GM18507 (cell line): ENCODE measurements at places on chromosomes 1 and 21.

- DNase-seq: no peak
Measured at GRCh38 chr1:34303218-34303617, 126.5 kb downstream of the C1orf94 start.

DNA sequence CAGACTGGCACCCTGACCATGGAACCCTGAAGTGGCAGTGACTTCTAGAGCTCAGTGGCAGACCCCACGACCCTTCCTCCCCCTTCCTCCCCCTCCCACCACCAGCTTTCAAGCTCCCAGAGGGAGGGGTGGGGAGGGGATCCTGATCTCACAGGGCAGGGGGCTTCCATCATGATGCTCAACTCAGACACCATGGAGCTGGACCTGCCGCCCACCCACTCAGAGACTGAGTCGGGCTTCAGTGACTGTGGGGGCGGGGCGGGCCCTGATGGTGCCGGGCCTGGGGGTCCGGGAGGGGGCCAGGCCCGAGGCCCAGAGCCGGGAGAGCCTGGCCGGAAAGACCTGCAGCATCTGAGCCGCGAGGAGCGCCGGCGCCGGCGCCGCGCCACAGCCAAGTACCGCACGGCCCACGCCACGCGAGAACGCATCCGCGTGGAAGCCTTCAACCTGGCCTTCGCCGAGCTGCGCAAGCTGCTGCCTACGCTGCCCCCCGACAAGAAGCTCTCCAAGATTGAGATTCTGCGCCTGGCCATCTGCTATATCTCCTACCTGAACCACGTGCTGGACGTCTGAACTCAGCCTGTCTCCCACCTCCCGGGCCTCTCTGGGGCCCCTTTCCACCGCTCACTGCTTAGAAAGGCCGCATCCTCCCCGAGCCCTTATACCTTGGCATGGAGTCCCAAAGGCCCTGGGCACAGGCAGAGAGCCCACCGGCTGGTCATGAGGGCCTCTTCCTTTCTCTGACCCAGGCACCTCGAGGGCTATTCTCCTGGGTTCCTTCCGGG, 3.9 kb downstream of the NHLH1 start:
- DNase-seq: no peak

DNA sequence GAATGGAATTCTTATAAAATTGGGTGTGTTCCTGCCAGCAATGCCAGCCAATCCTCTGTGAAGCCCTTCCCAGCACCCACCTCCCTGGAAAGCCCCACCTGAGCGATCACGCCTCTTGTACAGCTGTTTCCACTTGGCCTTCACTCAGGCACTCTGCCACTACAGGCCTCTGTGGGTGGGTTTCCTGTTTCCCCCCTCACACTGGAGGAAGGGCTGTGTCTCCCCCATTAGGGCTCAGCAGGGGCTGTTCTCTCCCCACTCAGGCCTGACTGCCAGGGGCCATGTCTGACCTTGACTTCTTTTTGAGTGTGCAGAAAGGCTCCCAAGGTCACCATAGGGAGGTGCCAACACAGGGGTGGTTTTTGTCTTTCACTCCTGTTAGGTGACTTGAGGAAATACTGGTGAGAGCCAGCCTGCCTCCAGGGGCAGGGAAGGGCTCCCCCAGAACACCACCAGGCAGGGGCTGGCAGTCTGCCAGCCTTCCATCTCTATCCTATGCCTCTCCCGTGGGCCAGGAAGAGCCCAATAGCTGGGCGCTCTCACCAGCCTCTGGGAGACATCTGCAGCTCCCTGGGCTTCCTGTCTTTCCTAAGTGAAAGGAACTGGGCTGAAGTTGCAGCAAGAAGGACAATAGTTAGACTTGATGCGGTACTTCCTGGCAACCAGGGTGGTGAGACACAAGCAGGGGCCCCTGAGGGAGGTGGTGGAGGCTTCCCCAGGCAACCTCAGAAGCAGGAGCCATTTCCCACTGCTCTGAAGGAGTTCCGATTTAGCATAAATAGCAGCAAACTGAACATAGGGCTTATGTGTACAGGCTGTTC, 49.1 kb downstream of the ELK4 start:
- DNase-seq: no peak

- DNase-seq: no peak
Measured at GRCh38 chr1:75582725-75583261, 28.1 kb downstream of the SLC44A5 start.

- no peak for DNase-seq
Measured at GRCh38 chr1:85629532-85629920, 49.0 kb downstream of the CCN1 start.

DNA sequence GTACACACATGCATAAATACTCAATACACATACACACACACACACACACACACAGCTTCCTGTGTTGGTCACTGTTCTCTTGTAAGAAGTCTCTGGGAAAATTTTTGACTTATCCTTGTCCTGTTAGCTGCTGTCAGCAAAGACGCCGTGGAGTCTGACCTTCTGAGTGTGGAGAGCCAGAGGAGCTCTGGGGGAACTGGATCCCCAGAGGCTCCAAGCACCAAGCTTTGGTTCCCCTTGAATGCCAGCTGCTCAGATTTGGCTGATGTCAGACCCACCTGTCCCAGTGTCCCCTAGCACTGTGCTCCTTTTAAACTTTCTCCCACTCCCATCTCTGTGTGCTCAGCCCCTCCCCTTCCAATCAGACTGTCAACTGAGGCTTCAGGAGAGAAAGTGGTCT, 319.1 kb downstream of the CAMTA1 start:
- no peak for DNase-seq

DNA sequence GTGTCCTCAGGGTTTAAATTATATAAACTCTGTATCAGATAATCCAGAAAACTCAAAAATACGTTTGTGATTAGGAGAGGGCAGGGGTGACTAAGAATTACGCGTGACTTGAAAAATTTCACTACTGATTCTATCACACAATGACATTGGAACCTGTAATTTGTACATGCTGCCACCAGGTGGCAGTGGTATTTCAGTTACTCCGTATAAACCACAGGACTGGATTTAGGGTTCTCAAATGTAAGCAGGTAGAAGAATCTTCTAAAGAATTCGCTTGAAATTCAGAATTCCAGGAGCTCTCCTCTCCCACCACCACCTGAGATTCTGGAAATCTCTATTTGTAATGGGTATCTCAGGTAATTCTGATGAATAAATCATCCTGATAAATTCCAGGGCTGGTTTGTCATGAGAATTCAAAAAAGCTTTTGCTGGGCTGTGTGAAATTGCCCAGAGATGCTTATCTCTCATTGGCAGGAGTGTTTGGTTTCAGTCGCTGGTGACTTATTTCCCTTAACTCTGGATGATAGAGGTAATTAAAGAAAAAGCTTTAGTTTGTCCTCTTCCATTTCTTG, 1.7 kb upstream of the KRTAP7-1 start:
- no peak for DNase-seq

DNA sequence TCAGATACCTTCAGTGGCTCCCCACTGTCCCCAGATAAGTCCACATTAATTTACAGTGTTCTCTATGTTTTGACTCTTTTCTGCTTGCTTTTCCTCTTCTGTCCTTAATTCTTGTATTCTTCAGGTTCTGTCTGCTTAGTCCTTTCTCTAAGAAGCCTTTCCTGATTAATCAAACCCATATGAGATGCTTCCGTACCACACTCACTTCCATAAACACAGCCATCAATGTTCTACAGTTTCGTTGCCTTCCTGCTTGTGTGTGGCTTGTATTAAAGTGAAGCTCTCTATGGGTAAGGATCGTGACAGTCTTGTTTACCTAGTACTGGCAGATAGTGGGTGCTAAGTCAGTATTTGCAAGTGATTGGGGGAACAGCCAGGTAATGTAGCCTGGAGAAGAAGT, 75.9 kb downstream of the PRDM2 start:
- no peak for DNase-seq

DNA sequence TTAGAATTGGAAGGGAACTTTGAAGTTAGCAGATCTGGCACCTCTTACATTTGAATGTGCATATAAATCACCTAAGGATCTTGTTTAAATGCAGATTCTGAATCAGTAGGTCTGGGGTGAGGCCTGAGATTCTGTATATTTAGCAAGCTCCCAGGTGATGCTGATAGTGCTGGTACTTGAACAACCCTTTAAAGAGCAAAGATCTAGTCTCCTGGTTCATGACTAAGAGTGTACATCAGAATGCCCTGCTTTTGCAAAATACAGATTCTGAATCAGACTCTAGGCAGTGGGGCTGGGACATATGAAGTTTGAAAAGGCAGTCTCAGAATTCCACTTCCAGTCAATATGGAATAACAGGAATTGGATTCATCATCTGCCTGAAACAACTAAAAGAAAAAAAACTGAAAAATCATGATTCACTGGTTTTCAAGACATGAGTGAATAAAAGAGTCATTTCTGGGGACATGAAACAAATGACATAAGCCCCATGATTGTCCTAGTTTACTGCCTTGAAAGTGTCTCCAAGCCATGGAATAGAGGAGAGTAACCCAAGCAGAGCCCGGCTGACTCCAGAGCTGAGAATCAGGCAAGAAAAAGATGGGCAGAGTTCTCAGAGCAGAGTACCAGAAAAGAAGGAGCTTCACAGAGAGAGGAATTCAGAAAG, 149.6 kb upstream of the SGIP1 start:
- DNase-seq: no peak

DNA sequence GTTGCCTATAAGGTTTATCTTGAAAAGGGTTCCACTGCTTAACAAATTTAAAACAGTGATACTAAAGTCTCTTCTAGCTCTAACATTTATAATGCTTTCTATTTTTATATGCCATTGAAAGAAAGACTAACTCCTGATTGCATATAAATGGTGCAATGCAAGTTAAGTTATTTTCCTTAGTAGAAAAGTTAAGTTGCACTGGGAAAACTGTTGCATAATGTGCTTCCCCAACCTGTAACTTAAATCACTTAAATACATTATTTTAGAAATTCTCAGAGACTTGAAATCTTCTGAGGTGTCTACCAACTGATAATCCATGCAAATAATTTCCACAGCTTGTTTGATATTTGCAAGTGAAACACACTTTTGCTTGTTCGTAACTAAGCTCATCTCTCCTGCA, 175.0 kb upstream of the HMCN1 start:
- no peak for DNase-seq

GRCh38 chr1:76105372-76105771, 30.8 kb downstream of the ST6GALNAC3 start:
- DNase-seq: no peak

DNA sequence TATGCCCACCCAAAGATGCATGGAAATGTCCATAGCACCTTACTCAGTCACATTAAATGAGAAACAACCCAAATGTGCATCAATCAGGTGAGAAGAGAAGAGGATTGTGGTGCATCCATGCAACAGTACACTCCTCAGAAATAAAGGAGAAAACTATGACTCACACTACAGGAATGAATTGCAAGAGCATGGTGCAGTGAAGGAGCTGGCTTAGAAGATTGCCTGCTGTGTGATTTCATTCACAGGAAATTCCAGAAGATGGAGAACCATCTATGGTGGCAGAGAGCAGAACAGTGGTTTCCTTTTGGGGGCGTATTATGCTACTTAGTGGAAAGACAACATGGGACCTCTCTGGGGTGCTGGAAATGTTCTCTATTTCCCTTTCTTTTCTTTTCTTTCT, 278.6 kb upstream of the AJAP1 start:
- DNase-seq: no peak

- no peak for DNase-seq
Measured at GRCh38 chr21:16406355-16406754, 676.6 kb downstream of the USP25 start.

GRCh38 chr1:223639331-223639749, 26.2 kb downstream of the CAPN8 start:
- no peak for DNase-seq

DNA sequence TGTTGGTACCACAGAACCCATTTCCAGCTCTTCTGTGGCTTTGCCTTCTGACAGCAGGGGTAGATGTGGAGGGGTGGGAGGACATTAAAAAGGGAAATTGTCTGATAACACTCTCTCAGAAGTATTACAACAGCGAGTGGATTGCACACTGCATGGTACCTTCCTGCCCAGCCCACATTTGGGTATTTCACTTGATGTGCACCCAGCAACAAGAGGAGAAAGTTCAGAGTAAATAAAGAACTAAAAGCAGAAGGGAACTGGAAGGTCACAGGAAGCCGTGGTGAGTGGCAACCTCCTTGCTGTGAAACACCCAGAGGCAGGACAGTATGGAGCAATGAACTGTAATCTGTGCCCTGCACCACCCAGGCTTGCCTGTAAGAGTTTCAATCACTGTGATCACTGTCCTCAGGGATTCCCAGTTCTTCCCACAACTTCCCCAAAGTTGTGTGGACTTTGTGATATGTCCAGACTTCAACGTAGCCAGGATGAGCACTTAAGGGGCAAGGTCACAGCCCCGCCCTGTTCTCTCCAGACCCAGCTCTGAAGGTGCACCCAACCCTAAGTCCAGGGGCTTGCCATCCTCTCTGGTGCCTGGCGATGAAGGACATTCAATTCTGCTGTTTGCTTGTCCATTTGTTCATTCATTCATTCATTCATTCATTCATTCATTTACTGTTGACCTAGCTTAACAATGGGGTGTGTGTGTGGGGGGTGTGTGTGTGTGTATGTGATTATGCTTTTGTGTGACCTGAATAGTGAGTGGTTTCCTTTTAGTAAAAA, 18.7 kb upstream of the F5 start:
- DNase-seq: no peak

GRCh38 chr1:105027838-105028471, 1278.3 kb downstream of the AMY1C start:
- DNase-seq: no peak

- no peak for DNase-seq
Measured at GRCh38 chr1:58999676-59000075, 215.8 kb upstream of the JUN start.

- no peak for DNase-seq
Measured at GRCh38 chr1:207217778-207218511, 103.5 kb upstream of the CD55 start.

DNA sequence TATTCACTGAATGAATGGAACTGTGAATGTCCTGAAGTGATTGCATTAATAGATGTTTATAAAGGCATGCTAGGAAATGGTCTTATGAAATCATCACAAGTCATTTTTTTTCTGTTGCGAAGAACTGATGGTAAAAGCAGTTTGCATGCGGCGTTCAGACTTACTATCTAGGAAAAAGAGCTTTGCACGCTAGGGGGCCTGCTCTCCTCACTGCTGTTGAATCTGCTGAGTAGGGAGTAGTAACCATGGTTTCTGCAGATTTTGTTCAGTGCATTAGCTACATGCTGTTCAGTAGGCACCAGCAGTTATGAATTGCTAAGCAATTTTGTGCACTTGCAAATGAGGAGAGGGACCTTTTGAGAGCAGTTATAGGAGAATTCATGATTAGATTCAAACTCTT, 57.9 kb downstream of the CENPF start:
- no peak for DNase-seq

GRCh38 chr1:192604979-192605620, 29.5 kb downstream of the RGS1 start:
- no peak for DNase-seq

DNA sequence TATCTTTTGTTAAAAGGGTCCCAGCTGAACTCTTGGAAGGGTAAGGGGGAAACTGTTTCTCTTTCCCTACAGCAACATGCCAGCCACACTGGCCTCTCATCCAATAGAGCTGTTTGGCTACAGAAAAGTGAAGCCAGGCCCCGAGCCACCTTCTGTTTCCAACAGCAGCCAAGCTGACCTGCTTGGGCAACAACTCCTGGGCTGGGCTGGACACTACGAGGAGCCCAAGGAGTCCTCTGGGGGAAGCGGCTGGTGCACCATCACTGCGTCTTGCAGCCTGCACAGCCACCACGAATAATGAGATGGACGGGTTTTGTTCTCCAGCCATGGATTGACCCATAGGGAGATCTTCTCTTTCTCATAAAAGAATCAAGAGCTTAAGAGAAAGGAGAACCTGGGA, 624.9 kb downstream of the NPHP4 start:
- no peak for DNase-seq

GRCh38 chr1:25568834-25569596, 25.6 kb downstream of the LDLRAP1 start:
- no peak for DNase-seq
